ENCODE measurements at places on chromosomes 2 and 18.

GRCh38 chr2:174014699-174015070 lies 49.5 kb upstream of the SP3 start:
- DNase-seq, result no peak

DNA sequence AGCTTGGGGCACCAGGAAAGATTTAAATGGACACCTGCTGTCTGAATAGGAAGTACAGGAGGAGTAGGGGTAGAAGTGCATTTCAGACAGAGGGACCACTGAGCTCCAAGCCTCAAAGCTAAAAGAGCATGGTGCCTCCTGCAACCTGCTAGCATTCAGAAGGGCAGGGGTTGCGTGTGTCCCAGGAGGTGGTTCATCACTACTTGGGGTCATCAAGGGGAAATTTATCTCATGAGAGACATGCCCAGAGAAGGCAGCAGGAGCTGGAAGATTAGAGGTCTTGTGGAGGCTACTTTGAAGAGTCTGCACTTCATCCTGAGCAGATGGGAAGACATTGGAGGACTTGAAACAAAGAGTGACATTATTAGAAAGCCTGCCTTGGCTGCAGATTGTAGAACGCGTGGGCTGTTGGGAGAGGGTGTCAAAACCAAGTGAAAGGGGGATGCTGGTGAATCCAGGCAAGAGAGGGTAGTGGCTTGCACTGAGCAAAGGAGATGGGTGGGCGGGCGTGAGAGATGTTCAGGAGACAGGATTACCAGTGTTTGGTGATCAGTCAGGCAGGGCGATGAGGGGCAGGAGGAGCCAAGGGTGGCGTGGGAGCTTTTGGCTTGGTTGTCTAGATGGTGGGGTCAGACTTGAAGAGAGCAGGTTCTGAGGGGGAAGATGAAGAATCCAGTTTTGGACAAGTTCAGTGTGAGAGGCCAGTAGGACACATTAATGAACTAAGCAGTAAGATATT lies 154.0 kb downstream of the DYSF start:
- DNase-seq, result no peak

GRCh38 chr2:26770986-26771586 lies 7.0 kb downstream of the SLC35F6 start:
- no peak for DNase-seq

- no peak for DNase-seq
These were observed 106.7 kb upstream of the CHAC2 start for GRCh38 chr2:53660886-53661285.

- no peak for DNase-seq
These were observed 1.4 kb downstream of the HTR2B start for GRCh38 chr2:231123362-231123898.

DNA sequence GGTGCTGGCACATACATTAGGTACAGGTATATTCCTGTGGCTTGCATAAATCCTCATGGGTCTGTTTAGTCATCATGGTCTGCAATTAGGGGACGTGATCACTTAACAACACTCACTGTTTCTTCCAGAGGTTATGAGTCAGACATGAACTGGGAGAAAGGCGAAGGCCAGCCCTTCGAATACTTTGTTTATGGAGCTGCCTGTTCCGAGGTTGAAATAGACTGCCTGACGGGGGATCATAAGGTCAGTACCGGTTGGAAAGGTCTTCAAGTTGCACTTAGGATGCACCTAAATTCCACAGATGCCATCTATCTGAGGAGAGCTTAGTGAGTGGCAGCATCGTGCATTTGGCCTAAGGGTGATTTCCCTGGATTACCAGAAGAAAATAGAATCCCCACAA lies 76.9 kb downstream of the AOX1 start:
- DNase-seq, result no peak

GRCh38 chr18:12571630-12572029 lies 86.3 kb downstream of the SPIRE1 start:
- DNase-seq, result no peak

DNA sequence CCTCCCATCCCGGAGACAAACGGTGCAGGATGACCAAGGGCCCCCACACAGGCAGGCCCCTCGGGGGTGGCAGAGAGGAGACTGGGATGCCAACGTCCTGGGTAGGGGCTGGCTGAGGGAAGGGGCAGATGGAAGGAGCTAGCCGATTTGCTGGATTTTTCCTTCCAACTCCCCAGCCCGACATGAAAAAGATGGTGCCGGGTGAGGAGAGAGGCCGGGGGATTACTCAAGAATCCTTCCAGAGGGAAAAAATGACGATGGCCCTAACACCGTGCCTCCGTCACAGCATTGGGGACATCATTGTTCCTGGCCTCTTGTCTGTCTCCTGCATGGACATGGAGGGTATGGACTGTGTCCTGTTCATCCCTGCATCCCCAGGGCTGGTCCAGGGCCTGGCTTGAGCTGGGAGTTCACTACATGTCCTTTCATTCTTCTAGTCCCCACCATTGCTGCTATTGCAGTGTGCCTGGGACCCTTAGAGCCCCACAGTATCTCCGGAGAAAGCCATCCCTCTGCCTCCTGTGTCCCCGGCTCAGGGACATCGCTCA lies 217.7 kb downstream of the TNS1 start:
- no peak for DNase-seq

- DNase-seq, result no peak
These were observed 270.7 kb downstream of the HAUS1 start for GRCh38 chr18:46374850-46375249.

- no peak for DNase-seq
These were observed 61.2 kb downstream of the DCC start for GRCh38 chr18:52401236-52401635.

DNA sequence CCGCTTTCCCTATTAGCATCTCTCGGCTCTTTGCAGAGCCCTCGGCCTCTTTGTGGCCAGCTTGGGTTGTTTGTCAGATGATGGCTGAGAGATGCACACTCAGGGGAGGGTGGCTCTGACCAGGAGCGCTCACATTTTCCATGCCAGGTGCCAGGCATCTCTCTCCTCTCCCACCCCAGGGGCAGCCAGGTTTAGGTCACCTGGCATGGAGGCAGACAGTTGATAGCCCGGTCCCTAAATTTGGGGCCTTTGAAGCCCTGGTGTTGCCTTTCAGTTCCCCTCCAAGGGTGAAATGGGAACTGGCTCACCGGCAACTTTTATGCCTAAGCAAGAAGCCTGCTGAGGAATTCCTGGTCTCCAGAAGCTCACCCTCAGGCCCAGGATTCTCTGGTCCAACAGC lies 19.1 kb downstream of the LBH start:
- no peak for DNase-seq

- DNase-seq, result no peak
These were observed 145.8 kb upstream of the ACAA2 start for GRCh38 chr18:49959176-49959575.

DNA sequence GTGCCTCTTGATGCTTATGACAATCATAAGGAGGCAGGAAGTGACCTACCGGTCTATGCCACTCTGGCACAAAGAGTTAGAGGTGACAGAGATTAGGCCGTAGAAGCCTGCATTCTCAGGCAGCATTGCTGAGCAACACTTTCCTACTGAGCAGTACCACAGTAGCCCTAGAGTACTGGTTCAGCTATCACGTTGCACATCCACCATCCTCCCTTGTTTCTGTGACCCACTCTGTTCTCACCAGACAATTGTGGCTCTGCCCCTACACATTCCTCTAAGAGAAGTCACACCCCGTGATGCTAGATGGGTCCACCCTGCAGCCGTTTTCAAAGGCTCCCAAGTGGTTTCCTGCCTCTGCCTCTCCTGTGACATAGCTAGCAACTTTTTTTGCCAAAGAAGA lies 22.6 kb upstream of the SUCLG1 start:
- DNase-seq, result no peak

- no peak for DNase-seq
These were observed 20.8 kb downstream of the LAMA3 start for GRCh38 chr18:23710068-23710527.

GRCh38 chr2:162106146-162106551 lies 32.1 kb upstream of the DPP4 start:
- DNase-seq, result no peak

- no peak for DNase-seq
These were observed 26.3 kb downstream of the MEX3C start for GRCh38 chr18:51171223-51171622.

- DNase-seq, result no peak
These were observed 23.7 kb upstream of the MSGN1 start for GRCh38 chr2:17792515-17792914.

GRCh38 chr18:72161691-72162090 lies 382.5 kb downstream of the CBLN2 start:
- DNase-seq, result no peak

GRCh38 chr2:217890445-217890844 lies 112.3 kb downstream of the TNS1 start:
- DNase-seq, result no peak

DNA sequence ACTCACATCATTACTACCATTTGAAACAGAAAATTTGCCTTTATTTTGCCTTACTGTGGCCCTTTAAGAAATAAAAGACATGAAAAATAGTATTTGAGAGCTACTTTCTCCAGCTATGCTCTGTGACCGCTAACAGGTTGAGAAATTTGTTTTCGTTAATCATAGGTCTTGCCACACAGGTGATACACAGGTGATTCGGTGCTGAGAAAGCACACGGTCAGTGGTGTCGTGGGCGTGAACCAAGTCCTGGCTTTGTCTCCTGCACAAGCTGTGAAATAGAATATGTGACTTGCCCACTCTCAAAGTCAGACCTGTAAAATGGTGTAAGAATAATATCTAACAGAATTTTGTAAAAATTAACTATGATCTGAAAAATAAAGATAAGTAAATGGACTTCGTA lies 155.3 kb upstream of the SLC39A10 start:
- DNase-seq, result no peak

DNA sequence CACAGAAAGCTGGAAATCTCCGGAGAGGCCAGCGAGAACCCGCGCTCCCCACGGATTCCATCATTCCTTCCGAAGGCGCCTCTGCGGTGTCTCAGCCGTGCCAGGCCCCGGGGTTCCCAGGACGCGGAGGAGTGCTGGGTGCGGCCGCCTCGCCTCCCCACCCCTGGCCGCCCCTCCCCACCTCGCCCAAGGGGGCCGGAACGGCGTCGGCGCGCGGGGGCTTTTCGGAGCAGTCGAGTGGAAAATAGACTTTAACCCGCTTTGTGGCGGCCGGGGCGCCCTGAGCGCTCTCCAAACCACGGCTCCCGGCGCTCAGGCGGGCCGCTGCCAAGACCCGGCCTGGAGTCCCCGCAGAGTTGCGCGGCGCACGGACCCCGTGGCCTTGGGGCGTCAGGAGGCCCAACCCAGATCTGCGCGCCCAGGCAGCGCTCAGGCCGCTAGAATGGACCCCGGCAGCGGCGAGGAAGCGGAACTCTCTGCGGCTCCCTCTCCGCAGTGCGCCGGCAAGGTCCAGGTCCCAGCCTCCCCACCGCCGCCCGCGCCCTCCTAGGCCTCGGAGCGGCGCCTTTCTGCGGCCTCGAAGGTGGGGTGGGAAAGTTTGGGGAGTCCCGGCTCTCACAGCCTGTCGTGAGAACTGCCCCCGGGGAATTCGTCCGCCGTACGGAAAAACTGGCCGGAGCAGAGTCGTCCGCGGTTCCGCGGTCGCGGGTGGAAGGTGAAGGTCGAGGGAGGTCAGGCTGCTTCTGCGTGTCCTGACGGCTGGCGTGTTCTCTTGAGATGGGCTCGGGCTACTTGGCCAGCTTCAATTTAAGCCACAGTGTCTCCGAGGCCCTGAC lies 1.2 kb upstream of the EMX1 start:
- no peak for DNase-seq

DNA sequence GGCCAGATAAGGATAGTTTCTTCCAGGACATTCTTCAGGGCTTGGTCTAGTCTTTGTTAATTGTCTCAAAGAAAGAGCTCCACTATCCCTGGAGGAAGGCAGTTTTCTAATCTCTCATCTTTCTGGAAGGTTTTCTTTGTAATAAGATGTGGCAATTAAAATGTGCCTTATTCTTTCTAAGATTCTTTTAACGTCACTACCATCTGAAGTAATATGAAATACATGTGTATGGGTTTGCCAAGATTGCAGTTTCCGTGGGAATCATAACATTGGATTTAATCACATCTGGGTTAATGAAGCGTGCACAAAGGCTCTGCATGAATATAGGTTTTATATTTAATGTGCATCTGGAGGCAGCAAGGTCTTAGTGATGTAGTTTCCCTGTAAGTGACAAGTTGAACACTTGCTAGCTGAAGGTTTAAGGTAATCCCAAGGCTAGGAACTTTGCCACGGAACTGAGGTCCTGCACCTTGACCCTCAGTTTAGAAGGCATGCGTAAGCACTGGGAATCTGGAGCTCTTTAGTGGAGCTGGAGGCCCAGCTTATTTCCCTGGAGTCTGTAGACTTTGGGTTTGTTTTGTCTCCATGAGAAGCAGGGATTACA lies 25.7 kb downstream of the DIS3L2 start:
- DNase-seq, result no peak

DNA sequence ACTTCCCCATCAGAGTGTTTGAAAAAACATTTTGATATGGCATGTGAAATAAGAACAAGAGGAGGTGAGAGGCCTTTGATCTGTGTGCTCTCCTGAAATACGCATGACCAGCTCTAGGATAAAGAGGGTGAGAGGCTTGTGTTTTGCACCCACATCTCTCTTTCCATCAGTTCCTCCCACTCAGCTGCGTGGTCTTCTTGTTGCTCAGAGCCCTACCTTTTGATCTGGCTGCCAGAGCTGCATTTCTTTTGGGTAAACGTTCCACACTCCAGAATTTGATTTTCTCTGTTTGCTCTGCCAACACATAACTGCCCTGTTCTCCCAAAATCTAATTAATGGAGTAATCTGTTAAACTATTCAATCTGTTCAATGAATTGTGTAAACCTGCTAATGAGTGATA lies 72.0 kb upstream of the FN1 start:
- DNase-seq, result no peak

DNA sequence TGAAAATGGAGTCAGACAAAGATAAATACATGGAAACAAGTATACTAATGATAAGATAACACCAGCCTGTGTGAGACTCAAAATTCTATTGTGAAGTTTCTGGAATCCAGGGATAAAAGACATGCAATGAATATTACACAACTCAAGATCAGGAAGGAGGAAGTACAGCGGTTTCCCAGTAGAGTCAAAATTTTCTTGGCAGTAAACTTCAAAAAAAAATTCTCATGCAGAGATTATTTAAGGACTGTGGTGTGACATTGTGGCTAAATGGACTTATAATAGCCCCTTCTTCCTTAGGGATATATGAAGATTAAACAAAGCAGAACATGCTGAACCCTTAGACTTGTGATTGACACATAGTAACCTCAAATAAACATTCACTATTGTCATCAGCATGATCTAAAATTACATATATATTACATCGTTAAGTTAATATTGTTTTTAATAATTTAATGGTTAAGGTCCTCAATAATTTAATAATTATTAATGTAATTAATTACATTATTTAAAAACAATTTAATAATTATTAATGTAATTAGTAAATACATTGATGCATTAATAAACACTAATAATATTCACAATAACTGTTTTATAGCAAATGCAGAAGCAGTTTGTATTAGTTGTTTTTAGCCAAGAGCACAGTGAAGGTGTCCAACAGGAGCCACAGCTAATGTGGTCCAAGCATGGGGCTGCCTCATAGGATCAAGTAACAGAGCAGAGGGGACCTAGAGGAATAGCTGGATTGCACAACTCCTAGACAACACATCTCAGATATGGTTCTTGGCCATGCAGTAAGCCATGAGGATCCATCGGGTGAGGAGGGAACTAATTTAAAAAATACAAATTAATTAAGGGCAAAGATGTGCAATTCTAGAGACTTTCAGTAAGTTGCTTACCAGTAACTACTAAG lies 77.3 kb downstream of the POLE4 start:
- DNase-seq, result no peak

Data from stimulated activated CD8-positive, alpha-beta memory T cell treated with anti-CD3 and anti-CD28 coated beads, Interleukin-2, amount 100 ng/mL, for 1 hour (primary cell).